ENCODE measurements at places on chromosomes 11 and 22.

- DNase-seq = no peak
Measured at GRCh38 chr11:128498721-128499245, 88.6 kb downstream of the ETS1 start.

GRCh38 chr11:59710136-59710847 is 3.4 kb downstream of the OR10V1 start:
- DNase-seq = no peak

- no peak for DNase-seq
Measured at GRCh38 chr22:29152045-29152953, 53.4 kb upstream of the EMID1 start.

GRCh38 chr22:48105259-48105658 is 1342.8 kb downstream of the TBC1D22A start:
- no peak for DNase-seq

DNA sequence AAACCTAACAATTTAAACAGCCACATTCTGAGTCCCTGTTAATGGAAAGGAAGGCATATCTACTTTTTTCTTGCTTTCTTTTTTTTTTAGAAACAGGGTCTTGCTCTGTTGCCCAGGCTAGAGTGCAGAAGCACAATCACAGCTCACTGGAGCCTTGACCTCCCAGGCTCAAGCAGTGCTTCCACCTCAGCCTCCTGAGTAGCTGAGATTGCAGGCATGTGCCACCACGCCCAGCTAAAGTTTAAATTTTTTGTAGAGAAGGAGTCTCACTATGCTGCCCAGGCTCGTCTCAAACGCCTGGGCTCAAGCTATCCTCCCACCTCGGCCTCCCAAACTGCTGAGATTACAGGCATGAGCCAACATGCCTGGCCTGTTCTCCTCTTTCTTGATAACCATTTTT is 25.4 kb downstream of the ARFGAP3 start:
- no peak for DNase-seq

DNA sequence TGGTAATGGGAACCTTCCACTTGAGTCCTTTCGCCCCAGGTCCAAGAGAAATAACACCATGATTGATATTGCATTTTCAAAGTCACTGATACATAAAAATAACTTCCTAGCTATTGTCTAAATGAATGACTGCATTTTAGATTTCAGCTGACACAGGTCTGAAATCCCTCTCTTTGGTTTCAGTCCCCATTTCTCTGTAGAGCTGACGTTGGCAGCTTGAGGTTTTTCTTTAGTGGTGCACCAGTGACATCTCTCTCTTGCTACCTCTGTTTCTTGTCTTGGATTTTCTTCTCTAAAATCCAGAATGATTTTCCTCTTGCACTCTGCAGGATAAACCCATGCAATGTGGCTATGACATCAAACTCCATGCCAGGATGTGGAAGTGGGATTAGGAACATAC is 31.7 kb upstream of the SORL1 start:
- DNase-seq = no peak

GRCh38 chr11:102423936-102424335 is 28.6 kb downstream of the TMEM123 start:
- no peak for DNase-seq

Measured in stimulated activated CD8-positive, alpha-beta memory T cell treated with anti-CD3 and anti-CD28 coated beads, Interleukin-15, amount 100 ng/mL, for 24 hours (primary cell).